ENCODE measurements at places on chromosomes 6 and 20.

DNA sequence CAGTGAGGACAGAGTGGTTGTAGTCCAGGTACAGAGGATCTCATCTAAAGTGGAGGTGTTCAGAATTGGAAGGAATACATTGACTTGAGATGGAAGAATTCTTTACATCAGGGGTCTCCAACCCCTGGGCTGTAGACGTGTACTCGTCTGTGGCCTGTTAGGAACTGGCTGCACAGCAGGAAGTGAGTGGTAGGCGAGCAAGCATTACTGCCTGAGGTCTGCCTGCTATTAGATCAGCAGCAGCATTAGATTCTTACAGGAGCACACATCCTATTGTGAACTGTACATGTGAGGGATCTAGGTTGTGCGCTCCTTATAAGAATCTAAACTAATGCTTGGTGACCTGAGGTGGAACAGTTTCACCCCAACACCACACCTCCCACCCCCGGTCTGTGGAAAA is 121.1 kb downstream of the CDKAL1 start:
- no peak for DNase-seq

DNA sequence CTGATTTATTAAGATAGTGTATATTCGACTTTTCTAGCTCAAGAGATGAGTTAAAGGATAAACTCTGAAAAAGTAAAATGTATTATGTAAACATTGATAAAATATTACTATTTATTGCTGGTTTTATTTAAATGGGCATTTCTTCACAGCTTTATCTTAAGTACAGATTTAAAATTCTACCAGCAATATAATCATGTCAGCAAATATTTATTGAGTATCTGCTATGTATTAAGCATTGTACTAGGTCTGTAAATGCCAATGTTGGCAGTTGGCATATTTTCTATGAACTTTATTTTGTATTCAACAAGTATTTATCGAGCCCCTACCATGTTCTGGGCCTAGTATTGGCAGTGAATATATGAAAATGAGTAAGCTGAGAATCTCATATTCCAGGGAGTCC is 231.0 kb downstream of the FARS2 start:
- no peak for DNase-seq

- DNase-seq: no peak
Observed at GRCh38 chr6:23414051-23414445, 712.0 kb upstream of the NRSN1 start.

DNA sequence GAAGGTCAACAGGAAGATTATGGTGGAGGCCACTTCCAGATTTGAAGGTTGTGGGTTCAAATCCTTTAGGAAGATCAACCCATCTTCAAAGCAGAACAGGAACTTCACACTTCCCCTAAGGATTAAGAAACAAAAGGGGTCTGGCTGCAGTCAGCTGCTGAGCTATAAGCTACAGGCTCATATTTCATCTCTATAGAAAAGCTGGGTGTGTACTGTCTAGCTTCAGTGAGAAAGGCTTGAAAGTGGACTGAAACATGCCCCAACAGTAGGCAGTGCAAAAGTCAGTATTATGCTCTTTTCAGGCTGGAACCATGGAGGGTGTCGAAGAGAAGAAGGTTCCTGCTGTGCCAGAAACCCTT is 60.1 kb upstream of the SPDEF start:
- DNase-seq: no peak

DNA sequence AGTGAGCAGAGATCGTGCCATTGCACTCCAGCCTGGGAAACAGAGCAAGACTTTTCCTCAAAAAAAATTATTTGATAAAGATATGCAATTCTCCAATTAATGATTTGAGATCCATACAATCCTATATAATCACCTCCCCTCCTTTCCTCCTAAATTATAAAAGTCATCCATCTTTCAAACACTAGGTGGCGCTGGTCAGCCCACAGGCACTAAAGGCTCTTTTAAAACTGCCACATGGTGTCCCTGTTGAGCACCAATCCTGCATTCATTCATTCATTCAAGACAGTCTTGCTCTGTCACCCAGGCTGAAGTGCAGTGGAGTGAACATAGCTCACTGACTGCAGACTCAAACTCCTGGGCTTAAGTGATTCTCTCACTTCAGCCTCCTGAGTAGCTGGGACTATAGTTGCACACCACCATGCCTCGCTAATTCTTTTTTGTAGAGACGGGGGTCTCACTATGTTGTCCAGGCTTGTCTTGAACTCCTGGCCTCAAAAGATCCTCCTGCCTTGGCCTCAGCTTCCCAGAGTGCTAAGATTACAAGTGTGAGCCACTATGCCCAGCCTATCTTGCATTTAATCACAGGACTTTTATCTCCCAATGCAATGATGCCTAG is 58.7 kb upstream of the SLC2A12 start:
- peak; percentile 59 for DNase-seq

- DNase-seq: no peak
Observed at GRCh38 chr20:41510224-41510623, 108.0 kb downstream of the CHD6 start.

DNA sequence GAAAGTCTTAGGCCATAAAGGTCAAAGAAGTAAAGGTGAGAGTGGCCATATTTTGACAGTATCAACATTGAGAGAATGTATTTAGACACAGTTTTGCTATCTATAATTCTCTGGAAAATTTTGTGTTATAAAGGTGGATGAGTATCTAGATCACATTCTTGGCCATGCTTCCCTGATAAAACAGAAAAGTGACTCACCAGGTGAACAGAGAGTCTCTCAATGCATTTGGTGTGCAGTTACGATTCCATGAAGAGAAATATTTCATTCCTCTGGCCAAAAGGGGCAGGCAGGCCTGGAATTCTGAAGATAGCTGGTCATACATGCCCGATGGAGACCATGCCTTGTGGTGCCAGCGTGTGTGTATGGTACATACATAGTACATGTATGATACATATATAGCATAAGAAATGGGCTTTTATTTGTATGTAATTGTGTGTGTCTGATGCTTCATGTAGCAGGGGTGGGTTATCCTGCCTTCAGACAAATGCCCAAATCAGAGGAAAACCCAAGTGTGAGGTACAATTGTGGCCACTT is 164.0 kb downstream of the SOBP start:
- DNase-seq: no peak

DNA sequence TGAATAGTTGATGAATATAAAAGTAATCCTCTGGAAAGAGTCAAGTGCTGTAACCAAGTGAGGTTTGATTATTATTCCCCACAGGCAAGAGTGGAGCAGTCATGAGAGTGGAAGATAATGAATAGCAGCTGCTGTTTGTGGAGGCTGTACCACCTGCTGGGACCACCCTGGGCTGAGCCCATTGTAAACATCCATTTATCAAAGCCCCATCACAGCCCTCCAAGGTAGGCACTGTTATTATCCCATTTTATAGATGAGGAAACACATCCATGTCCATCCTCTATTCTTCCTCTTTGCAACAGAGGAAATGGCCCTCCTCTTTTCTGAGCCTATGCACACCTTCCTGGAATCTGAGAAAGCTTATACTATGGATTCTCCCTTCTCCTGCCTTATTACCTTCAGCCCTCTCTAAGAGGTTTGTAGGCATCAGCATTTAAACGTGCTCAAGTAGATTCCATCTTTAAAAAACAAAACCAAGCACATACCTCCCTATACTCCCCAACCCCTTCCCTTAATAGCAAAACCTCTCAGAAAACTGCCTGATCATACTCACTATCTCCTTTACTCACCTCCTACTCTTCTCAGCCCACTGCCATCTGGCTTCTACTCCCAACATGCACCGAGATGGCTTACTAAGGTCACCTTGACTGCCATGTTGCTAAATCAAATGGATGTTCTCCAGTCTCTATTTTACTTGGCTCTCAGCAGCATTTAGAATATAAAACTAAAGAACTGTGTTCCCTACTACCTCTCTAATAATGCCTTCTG is 37.1 kb downstream of the CDH22 start:
- no peak for DNase-seq

DNA sequence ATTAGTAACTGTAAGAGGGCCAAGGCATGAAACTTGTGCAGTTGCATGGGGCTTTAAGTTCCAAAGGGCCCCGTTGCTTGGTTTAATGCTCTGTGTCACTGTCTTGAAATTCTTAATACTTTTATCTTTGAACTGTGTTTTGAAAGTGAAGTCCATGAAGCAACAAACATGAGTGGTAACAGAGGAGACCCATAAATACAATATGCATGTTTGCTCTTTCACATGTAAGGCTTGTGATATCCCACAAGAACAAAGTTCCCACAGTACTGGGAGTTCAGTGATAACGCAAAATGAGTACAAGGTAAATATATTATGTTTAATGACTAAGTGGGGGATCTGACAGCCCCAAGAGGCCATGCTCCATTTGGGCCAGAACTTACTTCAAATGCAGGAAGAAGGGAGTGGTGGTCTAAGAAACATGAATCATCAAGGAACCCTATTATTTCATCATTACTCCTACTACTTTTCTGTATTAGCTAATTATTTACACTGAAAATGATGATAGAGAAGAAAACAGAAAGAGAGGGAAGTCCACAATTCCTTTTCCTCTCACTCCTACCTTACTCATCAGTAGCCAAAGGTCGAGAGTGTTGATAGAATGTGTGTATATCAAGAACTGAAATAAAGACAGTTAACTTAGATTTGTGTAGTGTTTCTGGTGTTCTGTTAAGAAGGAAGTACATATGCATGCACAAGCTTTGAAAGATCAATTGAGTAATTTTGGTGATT is 157.3 kb downstream of the PHF3 start:
- DNase-seq: no peak

DNA sequence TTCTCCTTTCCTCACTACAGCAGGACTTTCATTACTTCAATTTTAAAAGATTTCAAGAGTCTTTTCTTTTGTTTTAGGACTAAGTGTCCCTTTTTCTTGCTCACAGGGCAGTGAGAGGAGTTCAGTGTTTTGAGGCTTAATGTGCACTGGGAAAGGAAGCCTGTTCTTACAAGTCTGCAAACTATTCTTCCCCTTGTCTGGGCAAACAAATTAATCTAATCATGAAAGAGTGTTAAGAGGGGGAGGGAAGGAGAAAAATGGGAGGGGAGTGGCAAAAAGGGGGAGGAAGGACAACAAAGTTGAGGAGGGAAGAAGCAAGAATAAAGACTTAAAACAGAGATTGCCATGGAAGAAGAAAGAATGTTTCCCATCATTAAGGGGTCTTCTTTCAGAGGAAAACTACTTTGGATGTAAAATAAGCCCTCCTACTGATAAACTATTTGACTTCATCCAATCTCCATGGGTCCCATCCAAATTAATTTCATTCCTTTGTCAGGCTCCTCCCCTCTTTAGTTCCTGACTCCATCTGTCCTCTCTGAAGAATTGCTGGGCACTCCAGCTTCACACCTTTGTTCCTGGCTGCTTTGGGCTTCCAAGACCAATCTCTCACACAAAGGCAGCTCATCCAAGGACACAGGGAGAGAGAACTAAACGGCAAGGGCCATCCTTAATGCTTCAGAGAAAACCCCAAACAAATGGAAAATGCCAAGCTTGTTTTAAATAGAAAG is 244.5 kb downstream of the TPBG start:
- DNase-seq: no peak

DNA sequence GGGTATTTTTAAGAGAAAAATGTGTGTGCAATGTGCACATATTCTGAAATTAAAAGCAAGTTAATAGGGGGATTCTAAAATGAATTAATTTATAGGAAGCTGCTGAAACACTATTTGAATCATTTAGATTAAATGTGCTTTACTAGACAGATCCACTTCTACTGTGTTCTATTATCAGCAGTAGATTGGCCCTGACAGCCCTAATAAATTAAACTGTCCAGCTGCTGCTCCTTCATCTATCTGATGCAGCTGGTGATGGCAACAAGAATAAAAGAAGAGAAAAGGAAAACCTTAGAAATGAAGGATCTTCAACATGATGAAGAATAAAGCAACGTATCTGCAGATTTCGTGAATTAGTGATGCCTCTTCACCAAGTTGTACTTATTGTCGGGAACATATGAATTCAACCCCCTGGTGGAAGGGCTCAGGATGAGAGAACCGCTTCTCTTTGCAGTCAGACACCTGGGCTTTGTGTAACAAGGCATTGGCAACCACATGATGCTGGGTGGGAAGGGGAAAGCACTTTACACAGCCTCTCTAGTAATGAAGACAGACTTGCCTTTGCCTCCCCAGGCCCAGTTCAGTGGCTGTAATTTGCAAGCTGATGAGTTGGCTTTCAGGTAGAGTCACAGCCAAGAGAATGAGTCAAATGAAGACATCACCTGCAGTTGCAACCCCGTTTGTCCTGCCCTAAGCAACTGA is 94.4 kb downstream of the LAMP5 start:
- DNase-seq: no peak

- DNase-seq: no peak
Observed at GRCh38 chr20:289693-290083, 862 bp downstream of the C20orf96 start.

DNA sequence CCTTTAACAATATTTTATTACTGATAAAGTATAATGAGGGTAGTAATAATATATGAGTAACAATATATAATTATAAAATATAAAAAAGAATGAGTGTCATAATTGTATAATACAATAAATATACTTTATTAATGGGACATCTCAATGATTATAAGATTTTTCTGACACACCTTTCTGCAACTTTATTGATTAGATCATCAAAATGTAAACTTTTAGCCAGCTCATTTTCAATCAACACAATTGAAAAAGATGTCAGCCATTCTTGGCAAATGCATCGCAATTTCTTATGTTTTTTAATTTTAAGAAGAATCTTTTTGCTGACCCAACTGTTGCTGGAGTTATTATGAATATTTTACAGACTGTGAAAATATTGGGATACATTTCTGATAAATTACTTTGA is 132.4 kb upstream of the RNF217 start:
- DNase-seq: no peak

- DNase-seq: no peak
Observed at GRCh38 chr6:108966855-108967755, 118.9 kb downstream of the ARMC2 start.

DNA sequence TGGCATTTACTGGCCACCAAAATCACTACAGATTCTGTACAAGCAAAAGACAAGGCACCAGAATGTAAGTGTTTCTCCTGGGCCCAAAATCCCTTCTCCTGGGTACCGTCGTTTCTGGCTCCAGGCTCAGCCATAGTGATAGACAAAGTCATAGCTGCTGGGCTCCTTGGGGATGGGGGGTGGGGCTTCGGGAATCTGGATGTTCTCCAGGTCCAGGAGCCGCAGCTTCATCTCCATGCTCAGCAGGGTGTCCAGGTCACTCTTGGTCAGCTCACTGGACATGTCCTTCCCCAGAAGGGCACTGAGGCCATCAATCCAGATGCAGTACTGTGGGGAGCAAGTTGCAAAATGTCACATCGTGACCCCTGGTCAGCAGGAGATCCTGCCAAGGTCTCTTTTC is 39.2 kb downstream of the ELMO2 start:
- no peak for DNase-seq

DNA sequence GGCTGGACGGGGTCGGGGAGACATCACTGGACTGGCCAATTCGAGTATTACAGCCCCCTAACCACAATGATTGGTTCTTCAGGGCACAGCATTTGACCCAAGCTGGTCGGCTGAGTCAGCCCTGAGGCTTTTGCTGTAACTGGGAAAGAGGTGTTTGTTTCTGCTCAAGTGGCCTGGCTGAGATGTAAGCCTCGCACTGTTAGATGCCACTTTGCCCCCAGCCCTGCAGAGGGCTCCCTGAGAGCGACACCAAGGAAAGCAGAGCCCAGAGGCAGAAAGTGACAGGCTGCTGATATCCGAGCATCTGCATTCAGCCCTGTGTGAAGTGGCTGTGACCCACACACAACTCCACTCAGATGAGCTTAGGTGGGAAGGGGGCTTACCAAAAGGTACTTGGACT is 19.4 kb downstream of the ERGIC3 start:
- peak; percentile 19 for DNase-seq

GRCh38 chr6:112429226-112429625 is 82.1 kb downstream of the RFPL4B start:
- no peak for DNase-seq
